ENCODE measurements at places on chromosomes 11 and 22. TPM values are rescaled to one million over a fixed set of nuclear protein-coding genes. Genes with fewer than 3 reads are reported as not detected.

The GAL gene
- total RNA-seq: 0.59 TPM

The CNTN5 gene
- total RNA-seq: 1.5 TPM

The LIF gene
- 200 TPM for total RNA-seq

The BTG4 gene
- total RNA-seq: not detected

The OR8D4 gene
- not detected for total RNA-seq

The HBE1 gene
- 0.23 TPM for total RNA-seq

The EFCAB6 gene
- 1.5 TPM for total RNA-seq

The LGR4 gene
- total RNA-seq: 25.2 TPM

The TNNT3 gene
- not detected for total RNA-seq

The CRYAB gene
- total RNA-seq: 3.0 TPM

The ROBO3 gene
- 6.2 TPM for total RNA-seq

The OR6A2 gene
- total RNA-seq: 0.30 TPM

The RHBDD3 gene
- 27.6 TPM for total RNA-seq

The PLEKHB1 gene
- 1.2 TPM for total RNA-seq

The UPK3A gene
- total RNA-seq: not detected

The APOBEC3F gene
- 6.5 TPM for total RNA-seq

The OR10D3 gene
- not detected for total RNA-seq

The TSSC4 gene
- 41.4 TPM for total RNA-seq

The DNAJB7 gene
- not detected for total RNA-seq

The MMP7 gene
- total RNA-seq: not detected

The GLYAT gene
- total RNA-seq: not detected

The GAL3ST1 gene
- total RNA-seq: 0.18 TPM

The OR4C3 gene
- not detected for total RNA-seq

The STT3A gene
- total RNA-seq: 303 TPM

The CCDC81 gene
- total RNA-seq: 7.7 TPM

The CHRM1 gene
- total RNA-seq: not detected

The NXPE4 gene
- not detected for total RNA-seq

The E2F8 gene
- total RNA-seq: 0.92 TPM

The MMP1 gene
- total RNA-seq: 122 TPM

The OR8H2 gene
- total RNA-seq: not detected

The UBQLNL gene
- total RNA-seq: 0.05 TPM

Data from smooth muscle cell of the umbilical artery (primary cell).